T-cell (primary cell): ENCODE measurements at places on chromosomes 12 and 14. TPM values are rescaled to one million over a fixed set of nuclear protein-coding genes. Genes with fewer than 3 reads are reported as not detected.

The LRRC43 gene
- not detected for total RNA-seq

The TEX52 gene
- not detected for total RNA-seq

The PLEKHD1 gene
- 0.56 TPM for total RNA-seq

The TMEM132D gene
- total RNA-seq = not detected

The PMEL gene
- total RNA-seq = not detected

The TAS2R9 gene
- total RNA-seq = not detected

The VCPKMT gene
- 24.4 TPM for total RNA-seq

The NUP37 gene
- 18.6 TPM for total RNA-seq

The LRRC10 gene
- not detected for total RNA-seq

The KRT79 gene
- not detected for total RNA-seq

The TAS2R43 gene
- total RNA-seq = 0.35 TPM

The MAPKAPK5 gene
- total RNA-seq = 65.6 TPM

The IFNG-AS1 gene
- total RNA-seq = 1.2 TPM

The CLEC1A gene
- not detected for total RNA-seq

The ANO2 gene
- total RNA-seq = not detected

The PLD4 gene
- total RNA-seq = 2.1 TPM
